ENCODE measurements at places on chromosomes 6 and 20.

DNA sequence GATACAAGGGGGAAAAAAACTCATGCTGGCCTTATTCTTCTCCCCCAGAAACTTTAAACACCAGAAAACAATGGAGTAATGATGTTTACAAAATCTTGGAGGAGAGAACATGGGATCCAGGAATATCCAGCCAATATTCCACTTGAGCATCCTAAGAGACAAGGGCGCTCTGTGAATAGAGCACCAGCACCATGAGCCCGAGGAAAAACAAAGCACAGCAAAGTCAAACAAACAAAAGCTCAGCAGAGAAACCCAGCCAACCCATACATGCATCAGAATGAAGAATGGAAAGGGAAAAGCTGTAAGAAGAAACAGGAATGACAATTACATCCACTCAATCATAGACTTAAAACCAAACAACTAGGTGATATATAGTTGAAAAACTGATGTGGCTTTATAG, 4.6 kb upstream of the NAA20 start:
- DNase-seq: no peak

DNA sequence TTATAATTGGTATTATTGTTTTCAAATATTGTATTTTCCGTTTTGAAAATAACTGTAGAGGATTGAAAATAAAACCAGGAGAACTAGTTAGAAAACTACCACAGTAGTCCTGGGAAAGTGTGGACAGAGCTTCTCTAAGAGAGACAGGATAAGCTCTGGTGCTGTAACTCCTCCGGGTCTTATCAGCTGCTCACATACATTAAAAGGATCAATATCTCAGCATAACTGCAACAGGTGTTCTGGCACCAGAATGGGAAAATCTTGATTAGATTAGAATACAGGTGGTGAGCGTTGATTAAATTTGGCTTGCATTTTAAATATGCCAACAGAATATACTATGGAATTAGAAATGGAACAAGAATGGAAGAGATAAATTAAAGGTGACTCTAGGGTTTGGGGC, 1138.9 kb upstream of the ADGRB3 start:
- no peak for DNase-seq

GRCh38 chr20:60306551-60306950, 348.3 kb downstream of the CDH26 start:
- DNase-seq: no peak

- no peak for DNase-seq
Observed at GRCh38 chr20:13331536-13331935, 110.5 kb downstream of the ISM1 start.

- DNase-seq: no peak
Observed at GRCh38 chr20:15643713-15644112, 929.5 kb downstream of the KIF16B start.

- DNase-seq: no peak
Observed at GRCh38 chr6:119186490-119186889, 108.0 kb upstream of the FAM184A start.
